ENCODE measurements at places on chromosomes 3 and 15.

DNA sequence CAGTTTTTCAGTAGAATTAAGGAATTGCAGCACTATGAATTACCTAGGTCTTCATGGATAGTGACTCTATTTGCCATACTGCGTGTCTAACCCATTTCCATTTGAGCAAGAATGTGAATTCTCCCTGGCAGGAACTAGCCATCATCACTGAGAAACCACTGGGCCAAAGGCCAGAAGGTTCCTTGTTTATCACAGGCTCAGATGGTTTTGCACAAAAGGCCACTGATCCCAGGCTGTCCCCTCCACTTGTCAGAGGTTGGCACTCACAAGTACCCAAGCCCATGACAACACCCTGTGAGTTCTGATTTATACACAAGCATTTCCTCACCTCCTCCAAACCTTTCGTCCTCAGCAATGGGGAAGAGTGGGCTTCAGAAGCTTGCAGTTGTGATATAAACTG, 131.8 kb downstream of the FOXB1 start:
- no peak for DNase-seq

DNA sequence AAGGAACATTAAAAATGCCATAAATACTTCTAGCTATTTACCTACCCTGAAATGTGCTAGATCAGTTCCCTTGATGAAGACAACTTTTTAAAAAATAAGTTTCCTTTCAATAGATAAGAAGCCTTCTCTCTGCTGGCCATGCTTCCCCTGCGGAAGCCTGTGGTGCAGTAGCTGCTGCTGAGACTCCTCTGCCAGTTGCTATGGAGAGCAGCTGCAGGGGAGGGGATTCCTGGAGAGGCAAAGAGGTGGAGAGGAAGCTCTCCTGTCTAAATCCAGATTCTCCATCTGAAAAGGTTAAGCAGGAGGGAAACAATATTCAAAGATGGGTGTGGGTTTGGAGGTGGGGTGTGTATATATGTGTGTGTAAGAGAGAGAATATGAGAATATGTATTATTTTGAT, 69.8 kb upstream of the BFSP2 start:
- DNase-seq, result no peak

- DNase-seq, result no peak
These were observed 26.2 kb downstream of the CRTAP start for GRCh38 chr3:33139996-33140395.

GRCh38 chr15:20642054-20642767, 100.6 kb upstream of the GOLGA6L6 start:
- DNase-seq, result no peak

DNA sequence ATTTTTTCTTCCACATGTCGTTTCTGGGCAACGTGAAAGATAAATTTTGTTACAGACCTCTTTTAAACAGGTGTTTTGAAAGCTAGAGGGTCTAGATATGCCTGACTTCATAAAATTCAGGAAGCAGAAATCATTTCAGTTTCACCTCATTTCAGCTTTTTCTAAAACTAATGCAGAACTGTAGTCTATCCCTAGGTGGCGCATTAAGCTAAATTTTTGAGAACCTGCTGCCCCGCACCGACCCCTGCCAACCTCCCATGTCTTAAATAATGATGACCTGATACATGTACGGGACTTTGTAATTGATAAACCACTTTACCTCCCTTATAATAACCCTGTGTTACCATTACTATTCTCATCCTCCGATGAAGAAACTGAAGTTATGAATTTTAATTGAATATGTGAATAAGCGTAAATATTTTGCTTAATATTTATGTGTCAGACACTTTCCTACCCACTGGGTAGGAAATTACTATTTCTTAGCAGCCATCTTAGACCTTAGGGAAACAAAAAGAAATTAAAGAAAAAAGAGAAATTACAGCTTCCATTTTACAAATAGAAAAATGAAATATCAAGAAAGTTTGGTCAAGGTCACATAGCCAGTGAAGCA, 78.7 kb upstream of the GCNT3 start:
- DNase-seq, result no peak

Data from coronary artery (tissue), 2 donors.